ENCODE measurements at places on chromosomes 4 and X.

GRCh38 chr4:7324651-7325121 is 110.0 kb downstream of the PSAPL1 start:
- no peak for DNase-seq

DNA sequence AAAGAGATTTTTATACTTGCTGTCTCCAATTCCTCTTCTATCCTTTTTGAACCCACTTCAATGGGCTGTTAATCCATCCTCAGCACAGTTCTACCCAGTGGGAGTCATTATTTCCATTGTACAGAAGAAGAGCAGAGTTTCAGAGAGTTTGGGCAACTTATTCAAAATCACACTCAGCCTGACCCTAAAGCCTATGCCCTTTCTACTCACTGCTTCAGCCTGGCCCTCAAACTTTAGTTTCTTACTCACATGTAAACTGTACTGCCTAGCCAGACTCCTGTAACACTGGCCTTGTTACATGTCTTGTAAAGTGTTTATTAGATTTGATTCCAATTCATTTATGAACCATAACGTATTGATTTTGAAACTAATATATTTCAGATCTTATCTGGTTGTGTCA is 25.1 kb upstream of the USO1 start:
- DNase-seq: no peak

DNA sequence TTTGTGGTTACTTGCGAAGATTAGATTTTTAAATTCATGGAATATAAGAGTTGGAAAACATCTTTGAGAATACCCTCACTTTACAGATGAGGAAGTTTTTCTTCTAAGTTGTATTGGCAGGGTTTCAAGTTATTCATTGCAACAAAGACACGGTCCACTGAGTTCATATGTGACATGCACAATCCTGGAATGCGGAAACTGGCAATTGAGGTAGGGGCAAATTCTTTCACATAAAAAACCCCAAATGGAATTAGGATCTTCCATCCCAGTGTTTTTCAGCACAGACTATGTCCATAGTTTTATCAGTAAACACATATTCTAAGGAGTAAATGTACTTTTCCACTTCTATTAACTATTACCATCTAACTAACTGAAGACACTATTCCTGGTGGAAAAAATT is 81.8 kb upstream of the NAP1L5 start:
- no peak for DNase-seq

DNA sequence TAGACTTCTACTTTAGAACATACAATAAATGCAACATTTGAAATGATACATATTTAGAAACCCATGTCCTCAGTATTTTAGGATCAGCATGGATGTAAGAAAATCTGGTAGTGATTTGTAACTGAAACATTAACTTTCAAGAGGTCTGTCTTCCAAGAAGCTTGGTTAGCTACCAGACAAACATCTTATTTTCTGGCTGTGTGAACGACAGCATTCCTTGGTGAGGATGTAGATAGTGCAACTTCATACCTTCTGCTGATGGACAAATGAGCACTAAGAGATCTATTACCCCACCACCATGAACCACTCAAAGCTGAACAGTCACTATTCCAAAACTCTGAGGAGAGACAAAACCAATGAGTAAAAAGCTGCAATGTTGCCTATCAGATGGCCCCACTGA is 212.7 kb downstream of the FBXW7 start:
- DNase-seq: no peak

DNA sequence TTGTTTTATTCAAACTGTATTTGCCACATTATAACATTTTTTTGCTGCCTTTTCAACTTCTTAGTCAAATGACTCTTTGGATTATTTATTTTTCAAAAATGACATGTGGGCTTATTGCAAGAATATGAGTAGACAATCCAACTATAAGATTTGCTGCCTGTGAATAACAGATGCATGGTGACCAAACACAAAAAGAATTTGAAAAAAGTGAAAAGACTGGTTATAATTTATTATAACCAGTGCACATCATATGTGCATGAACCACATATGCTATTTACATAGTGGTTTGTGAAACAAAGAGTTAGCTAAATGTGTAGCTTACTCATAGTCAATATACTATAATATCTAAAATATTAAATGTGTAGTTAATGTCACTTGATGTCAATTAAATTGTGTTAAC is 2086.8 kb downstream of the ARAP2 start:
- DNase-seq: no peak

DNA sequence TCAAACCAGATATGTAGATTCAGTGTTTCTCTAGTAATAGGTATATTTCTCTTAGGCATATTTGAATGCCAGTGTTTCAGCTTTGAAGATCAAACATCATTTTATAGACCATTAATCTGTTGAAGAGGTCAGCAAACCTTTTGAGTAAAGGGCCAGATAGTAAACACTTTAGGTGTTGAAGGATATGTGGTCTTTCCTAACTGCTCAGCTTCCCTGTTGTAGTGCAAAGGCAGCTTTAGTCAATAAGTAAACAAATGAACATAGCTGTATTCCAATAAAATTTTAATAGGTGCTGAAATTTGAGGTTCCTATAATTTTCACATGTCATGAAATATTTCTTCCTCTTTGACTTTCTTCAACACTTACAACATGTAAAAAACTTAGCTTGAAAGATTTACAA is 201.6 kb downstream of the ADGRL3 start:
- DNase-seq: no peak

DNA sequence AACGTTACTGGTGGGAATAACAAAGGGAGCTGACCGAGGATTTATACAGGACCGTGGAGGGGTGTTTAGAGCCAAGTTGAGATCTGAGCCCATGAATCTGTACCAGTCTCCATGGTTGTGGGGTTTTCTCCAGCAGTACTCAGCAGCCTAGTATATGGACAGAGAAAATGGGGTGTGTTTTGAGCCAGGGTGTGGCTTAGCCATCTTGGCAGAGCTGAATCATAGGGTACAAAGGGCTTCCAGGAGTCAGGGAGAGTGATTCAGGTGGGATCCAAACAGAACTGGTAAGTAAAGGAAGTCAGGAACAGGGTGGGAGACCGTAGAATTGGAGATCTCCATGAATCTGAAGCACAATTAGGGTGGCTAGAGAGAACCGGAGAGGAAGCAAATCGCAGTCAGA is 7.4 kb upstream of the HPRT1 start:
- no peak for DNase-seq

- DNase-seq: no peak
Measured at GRCh38 chr4:112075906-112076305, 69.3 kb upstream of the FAM241A start.

DNA sequence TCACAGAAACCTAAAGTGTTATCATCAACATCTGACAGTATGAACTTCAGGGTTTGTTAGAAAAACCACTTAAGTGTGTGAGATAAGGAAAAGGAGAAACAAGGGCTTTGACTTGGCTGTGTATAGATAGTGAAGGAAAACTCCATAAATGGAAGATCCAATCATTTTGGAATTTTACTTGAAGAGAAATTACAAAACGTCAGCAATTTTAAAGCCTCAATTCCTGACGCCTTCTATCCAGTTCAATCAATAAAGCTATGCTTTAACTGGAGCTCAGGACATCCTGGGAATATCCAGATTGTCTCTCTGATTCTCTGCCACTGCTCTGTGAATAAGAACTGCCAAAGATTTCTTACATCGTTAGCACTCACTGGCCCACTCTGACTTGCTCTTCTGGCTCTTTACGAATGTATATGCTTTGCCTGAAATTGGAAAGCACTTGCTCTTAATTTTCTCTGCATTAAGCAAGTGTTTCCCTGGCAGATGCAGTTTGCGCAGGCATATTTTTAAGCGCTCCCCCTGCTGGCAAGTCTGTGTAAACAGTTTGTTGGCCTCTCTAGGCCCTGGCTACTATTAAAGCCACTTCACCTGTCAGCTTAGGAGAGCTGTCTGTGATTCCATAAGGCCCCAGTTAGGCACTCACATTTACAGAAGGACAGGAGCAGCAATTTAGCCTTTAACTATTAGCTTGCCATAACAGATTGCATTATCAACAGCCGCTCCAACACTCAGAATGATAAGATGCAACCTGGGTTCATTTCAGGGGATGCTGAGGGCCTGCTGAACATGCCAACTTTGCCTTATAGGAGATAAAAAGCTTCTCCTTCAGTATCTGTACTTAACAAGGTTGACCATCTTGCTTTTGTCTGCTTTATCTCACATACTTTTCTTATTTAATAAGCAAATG is 251.4 kb upstream of the DDX53 start:
- DNase-seq: peak; percentile 23

GRCh38 chr4:2368746-2369437 is 49.6 kb downstream of the ZFYVE28 start:
- no peak for DNase-seq

GRCh38 chrX:11591723-11592346 is 73.9 kb downstream of the ARHGAP6 start:
- DNase-seq: no peak

- DNase-seq: no peak
Measured at GRCh38 chr4:41360214-41360920, 103.6 kb downstream of the UCHL1 start.

GRCh38 chrX:68098431-68098830 is 334.9 kb downstream of the OPHN1 start:
- DNase-seq: no peak

GRCh38 chrX:46447384-46447783 is 97.8 kb downstream of the ZNF674 start:
- no peak for DNase-seq

DNA sequence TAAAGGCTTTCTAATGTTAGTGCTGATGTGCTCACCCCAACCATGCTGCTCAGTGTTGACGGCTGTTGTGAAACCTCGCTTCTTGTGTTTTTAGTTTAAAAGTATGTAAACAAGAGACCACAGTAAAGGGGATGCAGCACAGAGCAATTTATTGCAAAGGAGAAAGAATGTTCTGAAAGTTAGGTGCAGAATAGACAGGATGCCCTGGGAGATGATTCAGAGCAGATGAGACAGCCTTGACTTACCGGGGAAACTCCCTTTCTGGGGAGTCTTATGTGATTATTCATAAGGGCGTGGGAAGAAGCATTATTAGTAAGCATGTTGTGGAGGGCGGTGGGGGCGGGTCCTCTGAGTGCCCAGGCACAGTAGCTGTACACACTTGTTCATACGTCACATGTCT is 47.7 kb downstream of the EVC start:
- no peak for DNase-seq

GRCh38 chrX:121921258-121921657 is 873.8 kb downstream of the GLUD2 start:
- no peak for DNase-seq

- no peak for DNase-seq
Measured at GRCh38 chr4:182560358-182560757, 317.2 kb downstream of the TENM3 start.

- DNase-seq: no peak
Measured at GRCh38 chr4:9867751-9868425, 86.5 kb downstream of the DRD5 start.

GRCh38 chrX:16796298-16796697 is 10.0 kb downstream of the TXLNG start:
- DNase-seq: no peak

DNA sequence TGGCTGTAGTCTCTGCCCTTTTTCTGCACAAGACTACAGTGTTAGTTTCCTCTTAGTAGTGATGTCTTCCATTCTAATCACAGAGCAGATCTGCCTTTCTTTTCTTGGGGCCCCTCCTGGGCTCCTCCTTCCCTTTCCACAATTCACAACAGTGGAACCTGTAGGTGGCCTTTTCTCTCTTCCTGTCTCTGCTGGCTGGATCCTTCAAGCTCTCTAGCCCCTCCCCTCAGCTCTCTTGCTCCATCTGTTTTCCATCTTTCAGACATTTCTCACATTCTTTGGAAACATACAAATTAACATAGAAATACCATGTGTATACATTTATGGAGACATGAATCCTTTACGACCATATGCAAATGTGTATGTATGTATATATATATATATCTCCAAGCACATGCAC is 304 bp upstream of the SPIN2A start:
- DNase-seq: no peak

GRCh38 chr4:12211636-12212035 is 782.9 kb upstream of the HS3ST1 start:
- DNase-seq: no peak

DNA sequence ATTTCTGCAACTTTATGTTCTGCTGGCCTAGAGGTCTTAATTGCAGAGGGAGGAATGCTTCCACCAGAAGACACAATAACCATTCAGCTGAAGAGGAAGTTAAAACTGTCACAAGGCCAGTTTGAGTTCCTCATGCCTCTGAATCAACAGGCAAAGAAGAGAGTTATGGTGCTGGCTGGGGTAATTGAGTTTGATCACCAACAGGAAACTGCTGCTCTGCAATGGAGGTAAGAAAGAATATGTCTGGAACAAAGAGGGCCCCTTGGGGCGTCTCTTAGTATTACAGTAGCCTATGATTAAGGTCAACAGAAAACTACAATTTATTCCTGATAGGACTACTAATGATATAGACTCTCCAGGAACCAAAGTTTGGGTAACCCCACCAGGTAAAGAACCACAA is 744.0 kb downstream of the FSTL5 start:
- no peak for DNase-seq

GRCh38 chr4:77804471-77804870 is 14.7 kb downstream of the CNOT6L start:
- DNase-seq: no peak

DNA sequence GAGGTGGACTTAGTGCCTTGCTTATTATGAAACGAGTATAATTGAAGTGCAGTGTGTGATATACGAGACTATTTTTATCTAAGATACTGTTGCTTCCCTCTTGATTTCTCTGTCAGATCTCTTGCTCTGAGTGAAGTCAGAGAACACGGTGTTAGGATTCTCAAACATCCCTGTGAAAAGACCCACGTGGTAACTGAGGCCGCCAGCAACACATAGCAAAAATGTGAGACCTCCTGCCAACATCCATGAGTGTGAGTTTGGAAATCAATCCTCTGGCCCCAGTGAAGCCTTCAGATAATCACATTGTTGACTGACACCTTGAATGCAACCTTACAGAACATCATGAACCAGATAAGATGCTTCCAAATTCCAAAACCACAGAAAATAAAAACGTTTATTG is 954.4 kb downstream of the FAT4 start:
- DNase-seq: no peak

- no peak for DNase-seq
Measured at GRCh38 chrX:56782791-56783449, 53.9 kb downstream of the NBDY start.

DNA sequence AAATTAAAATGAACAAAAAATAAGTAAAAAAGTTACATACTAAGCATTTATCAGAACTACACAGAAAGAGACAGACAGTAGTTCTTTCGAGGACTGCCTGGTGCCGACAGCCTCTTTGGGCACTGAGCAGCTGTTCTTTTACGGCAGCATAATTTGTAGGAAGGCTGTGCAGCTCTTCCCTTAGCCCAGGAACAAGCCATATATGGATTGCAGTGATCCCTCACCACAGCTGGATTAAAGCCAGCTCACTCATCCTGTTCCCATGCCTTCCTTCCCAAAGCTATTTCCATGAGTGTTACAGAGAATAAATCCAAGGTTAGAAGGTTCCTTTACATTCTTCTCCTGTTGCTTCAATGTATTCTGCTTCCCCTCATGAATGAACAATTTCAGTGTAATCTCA is 71.7 kb downstream of the DDX60L start:
- DNase-seq: no peak

GRCh38 chrX:40809210-40809609 is 73.9 kb upstream of the MED14 start:
- DNase-seq: no peak
